ENCODE measurements at places on chromosomes 12 and 14.

DNA sequence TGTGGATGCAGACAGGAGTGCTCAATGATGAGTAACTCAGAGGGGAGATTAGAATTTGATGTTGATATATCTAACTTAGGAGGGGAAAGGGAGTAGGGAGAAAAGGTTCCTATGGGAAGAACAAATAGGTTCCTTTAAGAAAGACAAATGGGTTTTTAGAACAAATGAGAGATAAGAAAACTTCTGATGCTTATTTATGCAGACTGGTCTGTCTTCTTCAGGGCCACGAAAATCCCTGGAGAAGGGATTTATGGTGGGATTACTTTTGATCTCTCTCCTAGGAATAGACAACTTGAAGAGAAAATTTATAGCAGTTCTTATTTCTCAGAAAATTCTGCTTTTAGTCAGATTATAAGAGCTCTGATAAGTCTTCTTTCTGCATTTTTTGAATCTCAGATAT, 99.0 kb upstream of the DDHD1 start:
- no peak for DNase-seq

GRCh38 chr12:132393245-132393795, 63.9 kb upstream of the GALNT9 start:
- DNase-seq: no peak

GRCh38 chr14:55107766-55108554, 21.1 kb upstream of the LGALS3 start:
- DNase-seq: peak; percentile 96

GRCh38 chr12:69274861-69275260, 35.5 kb downstream of the CPSF6 start:
- DNase-seq: no peak

DNA sequence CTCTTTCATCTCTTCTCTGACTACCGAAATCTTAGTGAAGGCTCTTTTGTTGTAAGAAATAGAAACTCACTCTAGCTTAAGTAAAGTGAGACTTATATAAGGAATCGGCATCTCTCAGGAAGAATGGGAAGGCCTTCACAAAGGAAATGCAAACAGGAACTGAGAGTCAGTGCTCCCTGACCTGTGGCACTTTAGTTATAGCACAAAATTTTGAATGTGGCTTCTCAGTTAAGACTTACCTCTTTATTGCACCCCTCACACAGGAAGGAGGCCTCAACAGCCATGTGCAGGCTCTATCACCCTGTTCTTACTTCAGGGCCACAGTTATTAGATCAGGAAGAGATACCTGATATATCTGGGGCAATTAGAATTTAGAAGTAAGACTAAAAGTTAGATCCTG, 224.7 kb upstream of the EGLN3 start:
- no peak for DNase-seq

DNA sequence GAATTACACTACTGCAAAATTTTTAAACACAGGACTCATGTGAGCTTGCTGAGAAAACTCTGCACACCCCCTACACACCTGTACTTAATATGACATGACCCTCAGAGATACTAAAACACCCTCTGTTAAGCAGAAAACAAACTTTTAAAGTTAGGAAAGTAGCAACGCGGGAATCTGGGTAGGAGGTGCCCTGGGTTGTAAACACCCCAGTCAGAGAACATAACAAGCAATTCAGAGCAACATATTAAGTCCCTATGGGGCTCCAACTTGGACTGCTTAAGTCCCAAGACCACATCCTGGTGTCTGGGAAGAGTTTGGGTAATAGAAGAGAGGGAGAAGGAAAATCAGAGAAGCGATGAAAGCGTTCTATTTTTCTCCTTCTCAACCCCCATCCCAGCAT, 1.2 kb downstream of the ATF7 start:
- no peak for DNase-seq

DNA sequence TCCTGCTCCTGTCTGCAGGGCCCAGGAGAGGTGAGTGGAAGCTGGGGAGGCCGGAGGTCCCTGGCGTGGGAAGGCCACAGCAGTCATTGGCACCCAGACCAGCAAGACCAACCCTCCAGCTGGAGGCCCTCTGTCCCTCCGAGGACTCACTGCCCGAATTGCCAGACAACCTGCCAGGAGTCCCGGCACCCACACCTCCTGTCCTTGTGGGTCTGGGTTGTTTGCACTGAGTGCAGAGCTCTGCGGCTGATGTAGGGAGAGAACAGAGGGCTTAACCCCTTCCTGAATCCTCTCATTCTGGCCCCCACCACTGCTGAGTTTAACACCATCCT, 204.9 kb downstream of the KIF26A start:
- DNase-seq: no peak

- no peak for DNase-seq
Observed at GRCh38 chr14:77790566-77791224, 9.2 kb upstream of the ADCK1 start.

- no peak for DNase-seq
Observed at GRCh38 chr12:45969084-45969483, 21.3 kb downstream of the SCAF11 start.

- DNase-seq: no peak
Observed at GRCh38 chr12:106632797-106633450, 50.1 kb downstream of the RFX4 start.

DNA sequence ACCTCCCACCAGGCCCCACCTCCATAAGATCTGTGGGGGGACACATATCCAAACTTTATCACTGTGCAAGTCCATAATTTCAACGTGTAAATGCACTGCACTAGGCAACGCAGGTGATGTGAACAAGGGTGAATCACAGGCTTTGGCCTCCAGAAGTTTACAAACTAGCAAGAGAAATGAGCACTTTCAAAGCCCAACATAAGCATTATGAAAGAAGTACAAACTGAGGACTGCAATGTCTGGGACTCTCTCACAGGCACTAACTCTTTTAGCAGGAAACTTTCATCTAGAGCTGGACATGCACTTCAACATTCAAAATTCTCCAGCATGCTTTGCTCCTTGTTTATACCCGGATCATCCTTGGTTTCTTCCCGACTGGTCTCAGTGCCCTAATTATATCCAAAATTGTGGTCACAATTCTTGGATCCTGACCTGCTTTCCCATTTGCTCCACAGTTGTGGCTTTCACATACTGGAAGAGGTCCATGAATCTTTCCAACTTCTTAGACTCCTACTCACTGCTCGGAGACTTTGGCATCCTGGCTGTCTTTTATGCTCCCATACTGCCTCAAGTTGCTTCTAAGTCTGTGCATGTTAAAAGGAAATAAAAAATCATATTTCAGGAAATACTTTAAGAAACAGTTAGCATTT, 44.9 kb upstream of the STRAP start:
- DNase-seq: no peak

DNA sequence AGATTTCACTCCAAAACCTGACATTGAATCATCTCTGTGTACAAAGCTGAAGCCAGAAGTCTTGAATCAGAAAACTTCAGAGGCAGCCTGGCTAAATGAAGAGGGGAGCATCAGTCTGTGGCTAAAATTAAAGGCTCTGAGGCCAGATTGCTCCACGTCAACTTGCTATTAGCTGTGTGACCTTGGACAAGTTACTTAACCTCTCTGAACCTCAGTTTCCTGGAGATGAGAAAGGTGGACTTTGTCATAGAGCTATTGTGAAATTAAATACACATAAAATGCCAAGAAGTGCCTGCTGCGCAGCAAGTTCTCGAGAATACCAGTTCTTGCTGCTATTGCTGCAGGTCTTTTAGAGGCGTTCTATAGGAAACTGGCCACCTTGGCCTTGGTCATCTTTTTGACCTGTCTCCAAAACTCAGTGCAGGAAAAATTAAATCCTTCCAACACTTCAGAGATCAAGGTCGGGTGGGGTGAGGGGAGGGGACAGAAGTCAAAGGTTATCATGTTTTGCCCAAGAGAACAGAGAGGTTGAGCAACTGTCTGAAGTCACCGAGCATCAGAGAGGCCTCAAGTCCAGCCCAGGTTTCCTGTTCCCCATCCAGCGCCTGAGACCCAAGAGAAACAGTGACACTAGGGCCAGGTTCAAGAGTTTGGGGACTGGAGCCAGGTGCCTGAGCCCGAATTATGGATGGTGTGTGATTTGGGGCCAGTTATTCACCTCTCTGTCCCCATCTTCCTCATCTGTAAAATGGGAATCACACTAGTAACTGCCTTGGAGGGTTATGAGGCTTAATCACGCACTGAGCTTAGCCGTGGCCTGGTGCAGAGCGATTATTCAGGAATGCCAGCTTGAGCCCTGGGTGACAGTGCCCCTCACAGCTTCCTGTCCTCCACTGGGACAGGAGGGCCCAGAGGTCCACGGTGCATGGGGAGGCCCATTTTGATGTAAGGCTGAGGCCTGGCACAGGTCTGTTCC, 1.1 kb downstream of the SERPINA1 start:
- DNase-seq: no peak

GRCh38 chr14:49105956-49106355, 480.2 kb downstream of the RPS29 start:
- DNase-seq: no peak
